NCI-H1092 (cell line): ENCODE measurements at places on chromosomes 6 and 20.

- DNase-seq, result no peak
Measured at GRCh38 chr6:149211046-149211571, 106.4 kb upstream of the TAB2 start.

GRCh38 chr20:50052550-50053361 lies 60.2 kb downstream of the UBE2V1 start:
- no peak for DNase-seq

GRCh38 chr20:48823476-48823875 lies 4.3 kb downstream of the PREX1 start:
- no peak for DNase-seq

DNA sequence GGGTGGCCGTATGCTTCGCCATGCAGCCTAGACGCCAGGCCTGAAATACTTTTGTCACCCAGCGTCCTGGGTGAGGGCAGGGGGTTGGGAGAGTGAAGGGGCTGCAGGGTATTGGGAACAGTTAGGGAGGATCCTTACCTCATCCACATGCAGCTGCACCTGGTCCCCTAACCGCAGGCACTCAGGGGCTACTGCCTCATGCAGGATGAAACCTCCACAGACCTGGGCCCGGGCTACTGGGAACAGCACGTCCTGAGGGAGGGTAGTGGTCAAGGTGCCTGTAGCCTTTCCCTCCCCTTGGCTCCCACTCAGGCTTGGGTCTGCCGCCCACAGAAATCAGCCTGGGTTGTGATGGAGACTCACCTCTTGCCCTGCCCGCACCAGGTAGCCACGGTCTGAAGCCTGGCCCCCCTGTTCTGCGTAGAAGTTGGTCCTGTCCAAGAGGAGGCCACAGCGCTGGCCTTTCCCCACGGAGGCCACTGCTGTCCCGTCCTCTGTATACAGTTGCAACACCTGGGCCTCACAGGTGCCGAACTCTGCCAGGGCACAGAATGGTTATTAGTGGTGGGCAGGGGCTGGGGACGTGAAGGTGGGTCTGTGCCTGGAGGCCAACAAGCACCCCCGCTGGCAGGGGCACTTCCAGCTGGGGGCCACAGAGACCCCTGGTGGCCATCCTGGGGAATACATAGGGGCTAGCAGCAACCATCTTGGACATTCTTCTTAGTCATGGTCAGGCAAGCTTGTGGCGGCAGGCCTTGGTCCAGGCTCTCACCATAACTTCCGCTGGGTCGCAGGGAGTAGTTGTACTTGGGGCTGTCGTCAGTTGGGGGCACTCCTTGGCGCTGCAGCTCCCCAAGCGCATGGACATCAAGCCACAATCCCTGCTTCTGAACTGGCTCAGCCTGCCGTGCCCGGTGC lies 8.6 kb downstream of the AARS2 start:
- DNase-seq, result no peak

DNA sequence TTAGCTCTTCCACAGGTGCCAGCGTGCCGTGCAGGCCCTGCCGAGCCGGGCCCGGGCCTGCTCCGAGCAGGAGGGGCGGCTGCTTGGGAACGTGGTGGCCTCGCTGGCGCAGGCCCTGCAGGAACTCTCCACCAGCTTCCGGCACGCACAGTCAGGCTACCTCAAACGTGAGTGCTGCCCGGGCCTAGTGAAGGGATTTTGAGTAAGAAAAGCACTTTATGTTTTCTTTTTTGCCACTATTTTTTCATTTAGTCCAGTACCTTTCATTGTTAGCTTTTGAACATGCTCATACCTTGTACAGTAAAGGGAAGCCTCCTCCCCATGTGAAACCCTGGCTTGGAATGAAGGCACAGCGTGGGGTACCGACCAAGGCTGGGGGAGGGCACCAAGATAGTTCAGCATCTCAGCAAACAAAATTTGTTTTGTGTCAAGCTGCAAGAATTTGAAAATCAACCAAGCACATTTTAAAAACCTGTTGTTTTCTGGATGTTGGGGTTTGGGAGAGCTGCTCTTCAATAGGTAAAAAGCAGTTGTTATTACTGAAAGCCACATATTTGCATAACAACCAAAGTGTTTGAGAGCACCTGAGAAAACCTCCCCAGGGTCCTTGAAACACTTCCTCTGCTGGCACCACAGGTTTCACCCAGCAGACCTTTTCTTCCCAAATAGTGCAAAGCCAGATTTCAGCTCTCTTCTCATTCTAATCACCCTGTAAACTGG lies 18.4 kb downstream of the STX16 start:
- DNase-seq, result no peak
